Erythroblast (primary cell): ENCODE measurements at places on chromosomes 12 and 14.

GRCh38 chr12:3834774-3835173, 38.4 kb downstream of the PARP11 start:
- DNase-seq, result no peak

DNA sequence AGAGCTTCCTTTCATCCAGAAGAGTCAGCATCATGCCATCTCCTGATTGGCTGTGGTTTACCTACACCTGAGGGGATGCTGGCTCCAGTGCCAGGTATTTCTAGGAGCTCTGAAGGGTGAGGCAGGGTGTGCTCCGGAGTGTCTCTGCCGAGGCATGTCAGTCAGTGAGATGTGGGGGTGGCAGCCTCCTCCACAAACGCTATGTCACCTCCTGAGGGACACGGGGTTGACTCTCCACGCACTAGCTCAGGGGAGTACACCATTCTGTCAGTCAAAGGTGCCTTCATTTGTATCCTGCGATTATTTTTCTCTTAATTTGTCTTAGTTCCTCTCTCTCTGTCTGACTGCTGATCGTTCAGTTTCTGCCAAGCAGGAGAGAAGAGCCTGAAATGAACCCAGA, 604.5 kb downstream of the VRK1 start:
- DNase-seq, result no peak

GRCh38 chr12:116590561-116590960, 31.4 kb downstream of the MAP1LC3B2 start:
- no peak for DNase-seq

DNA sequence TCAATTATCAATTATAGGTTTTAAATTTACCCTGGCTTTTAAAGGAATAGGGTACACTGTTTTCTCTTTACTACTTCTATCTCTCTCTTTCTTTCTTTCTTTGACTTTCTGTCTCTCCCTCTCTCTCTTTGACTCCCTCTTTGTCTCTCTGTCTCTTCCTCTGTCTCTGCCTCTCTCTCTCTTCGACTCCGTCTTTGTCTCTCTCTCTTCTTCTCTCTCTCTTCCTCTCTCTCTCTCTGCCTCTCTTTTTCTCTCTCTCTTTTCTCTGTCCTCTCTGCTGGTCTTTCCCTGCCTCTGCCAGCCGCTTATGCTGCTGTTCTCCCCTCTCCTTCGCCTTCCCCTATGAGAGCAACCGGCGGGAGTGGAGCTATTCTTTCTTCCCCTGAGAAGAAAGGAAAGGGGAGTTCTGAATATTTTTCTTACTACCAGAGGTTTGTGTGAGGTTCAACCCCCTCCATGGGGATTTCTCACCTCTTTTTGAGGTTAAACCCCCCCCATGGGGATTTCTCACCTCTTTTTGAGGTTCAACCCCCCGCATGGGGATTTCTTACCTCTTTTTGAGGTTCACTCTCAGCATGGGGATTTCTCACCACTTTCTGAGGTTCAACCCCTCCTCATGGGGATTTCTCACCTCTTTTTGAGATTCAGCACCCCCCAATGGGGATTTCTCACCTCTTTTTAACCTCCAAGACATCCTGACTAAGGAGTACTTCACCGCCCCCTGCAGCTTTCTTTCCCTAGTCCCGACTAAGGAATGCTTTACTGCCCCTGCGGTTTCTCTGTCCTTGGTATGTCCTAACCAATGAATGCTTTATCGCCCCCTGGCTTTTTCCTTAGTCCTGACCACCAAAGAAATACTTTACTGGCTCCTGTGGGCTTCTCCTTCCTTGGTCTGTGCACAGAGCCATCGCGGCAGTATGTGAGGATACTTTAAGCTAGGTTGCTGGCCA, 27.4 kb upstream of the DDHD1 start:
- peak; percentile 56 for DNase-seq

- no peak for DNase-seq
These were observed 58.9 kb downstream of the ANAPC7 start for GRCh38 chr12:110344657-110345056.

GRCh38 chr14:55762595-55763232, 182.7 kb downstream of the KTN1 start:
- no peak for DNase-seq

DNA sequence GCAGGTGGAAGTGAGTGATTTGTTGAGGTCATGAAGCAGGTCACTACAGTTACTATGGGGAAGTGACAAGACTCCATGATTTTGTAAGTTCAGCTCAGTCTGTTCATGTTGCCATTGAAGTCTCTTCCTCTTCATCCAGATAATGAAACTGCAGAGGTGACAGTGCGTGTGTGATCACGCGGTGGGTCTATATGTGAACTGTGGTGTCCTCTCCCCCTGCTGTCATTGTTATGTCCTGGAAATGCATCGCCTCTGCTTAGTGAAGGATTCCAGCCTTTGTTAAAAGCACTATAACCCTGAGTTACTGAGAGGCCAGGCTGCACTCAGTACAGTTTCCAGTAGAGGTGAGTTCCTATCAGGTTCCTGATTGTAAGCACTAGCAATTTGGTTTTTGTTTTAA, 216.2 kb upstream of the RMST start:
- no peak for DNase-seq

- DNase-seq, result no peak
These were observed 66.8 kb downstream of the SPATA7 start for GRCh38 chr14:88452231-88452630.

DNA sequence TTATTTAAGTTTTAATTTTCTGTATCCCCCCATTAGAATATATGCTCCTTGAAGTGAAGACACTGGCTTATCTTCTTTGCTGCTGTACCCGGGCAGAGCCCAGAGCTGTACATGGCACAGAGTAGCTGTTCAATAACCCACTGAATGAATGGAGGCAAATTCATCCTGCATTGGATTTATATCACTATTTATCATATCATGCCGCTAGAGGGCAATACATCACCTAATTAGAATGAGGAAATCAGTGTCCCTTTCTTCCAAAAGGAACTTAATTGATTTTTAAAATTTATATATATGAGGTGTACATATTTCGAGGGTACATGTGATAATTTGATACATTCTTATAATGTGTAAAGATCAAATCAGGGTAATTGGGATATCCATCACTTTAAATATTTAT, 89.2 kb upstream of the TMEM260 start:
- DNase-seq, result peak; percentile 27

GRCh38 chr12:113862590-113863454, 103.3 kb downstream of the RBM19 start:
- DNase-seq, result no peak

DNA sequence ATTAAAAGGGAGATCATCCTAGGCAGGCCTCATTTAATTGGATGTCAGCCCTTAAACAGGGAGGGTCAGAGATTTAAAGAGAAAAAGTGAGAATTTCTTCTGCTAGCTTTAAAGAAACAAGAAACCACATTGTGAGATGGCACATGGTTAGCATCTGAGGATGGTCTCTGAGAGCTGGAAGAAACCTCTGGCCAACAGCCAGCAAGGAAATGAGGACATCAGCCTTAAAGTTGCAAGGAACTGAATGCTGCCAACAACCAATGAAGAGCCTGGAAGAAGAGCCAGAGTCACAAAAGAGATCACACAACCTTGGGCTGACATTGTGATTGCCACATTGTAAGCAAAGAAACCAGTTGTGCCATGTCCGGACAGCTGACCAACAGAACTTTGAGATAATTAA, 17.5 kb upstream of the FAR2 start:
- DNase-seq, result no peak

DNA sequence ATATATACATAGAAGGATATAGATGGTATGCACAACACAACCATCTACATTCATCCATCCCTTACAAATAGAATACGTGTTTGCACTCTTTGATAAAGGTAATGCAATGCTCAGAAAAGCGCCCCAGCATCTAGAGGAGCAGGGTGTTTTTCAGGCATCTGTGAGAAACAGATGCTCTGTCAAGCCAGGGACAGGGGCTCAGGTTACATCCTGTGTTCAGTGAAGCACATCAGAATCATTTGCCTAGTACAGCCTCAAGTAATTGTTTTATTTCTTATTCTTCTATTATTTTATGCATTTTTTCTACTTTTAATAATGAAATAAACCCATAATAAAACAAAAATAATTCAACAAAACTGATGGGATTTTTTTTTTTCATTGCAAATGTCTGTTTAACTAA, 50.5 kb upstream of the HIF1A start:
- DNase-seq, result no peak

DNA sequence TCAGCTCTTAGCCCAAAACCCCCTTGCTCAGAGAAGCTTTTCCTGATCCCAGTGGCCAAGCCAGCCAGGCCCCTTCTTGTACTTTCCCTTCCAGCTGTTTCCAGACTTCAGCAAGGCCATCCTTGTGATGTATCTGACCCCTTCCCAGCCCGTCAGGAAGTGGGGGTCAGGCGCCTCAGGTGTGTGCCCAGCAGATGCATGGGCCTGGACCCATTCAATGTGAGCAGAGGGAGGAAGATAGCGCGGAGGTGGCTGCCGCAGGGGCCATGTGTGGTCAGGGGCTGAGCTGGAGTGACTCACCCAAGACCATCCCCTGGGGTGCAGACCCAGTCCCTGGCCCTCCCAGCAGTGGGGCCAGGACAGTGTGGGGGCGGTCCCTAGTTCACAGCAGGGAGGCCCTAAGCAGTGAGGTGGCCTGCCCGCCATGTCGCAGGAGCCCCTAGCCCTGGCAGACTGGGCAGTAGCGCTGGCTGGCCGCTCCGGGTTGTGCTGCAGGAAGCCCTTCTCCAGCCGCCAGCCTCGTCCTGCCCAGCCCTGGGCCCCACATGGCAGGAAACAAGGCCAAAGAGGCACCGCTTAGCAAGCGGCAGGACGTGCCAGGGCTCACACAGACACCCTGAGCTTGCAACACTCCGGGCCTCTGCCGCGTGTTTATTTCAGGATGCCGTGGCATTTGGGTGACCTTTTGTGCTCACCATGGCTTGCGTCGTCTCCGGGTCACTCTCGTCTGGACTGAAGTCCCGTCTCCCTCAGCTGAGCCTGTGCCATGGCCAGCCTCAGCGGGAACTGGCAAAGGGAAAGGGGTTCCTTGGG, 12.0 kb downstream of the ADSS1 start:
- no peak for DNase-seq
